ENCODE measurements at places on chromosomes 5 and 9.

DNA sequence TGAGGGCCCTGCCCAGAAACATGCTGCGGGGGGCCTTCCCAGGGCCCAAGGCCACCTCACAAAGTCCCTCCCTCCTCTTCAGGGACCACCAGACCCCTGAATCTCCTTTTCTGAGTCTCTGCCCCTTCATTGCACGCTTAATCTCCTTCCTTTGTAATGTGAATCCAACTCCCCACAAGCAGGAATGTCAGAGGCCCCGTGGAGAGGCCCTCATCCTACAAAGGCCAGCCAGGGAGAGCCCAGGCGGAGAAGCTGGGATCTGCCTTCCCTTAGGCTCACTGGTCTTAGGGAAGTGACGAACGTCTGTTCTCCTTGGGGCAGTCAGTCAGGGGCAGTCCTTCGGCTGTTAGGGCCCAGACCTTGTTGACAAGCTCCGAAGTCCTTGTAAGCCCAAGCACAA, 2.3 kb downstream of the SMIM33 start:
- DNase-seq, result no peak

- DNase-seq, result no peak
Measured at GRCh38 chr9:131609099-131609830, 63.9 kb downstream of the PRRT1B start.

DNA sequence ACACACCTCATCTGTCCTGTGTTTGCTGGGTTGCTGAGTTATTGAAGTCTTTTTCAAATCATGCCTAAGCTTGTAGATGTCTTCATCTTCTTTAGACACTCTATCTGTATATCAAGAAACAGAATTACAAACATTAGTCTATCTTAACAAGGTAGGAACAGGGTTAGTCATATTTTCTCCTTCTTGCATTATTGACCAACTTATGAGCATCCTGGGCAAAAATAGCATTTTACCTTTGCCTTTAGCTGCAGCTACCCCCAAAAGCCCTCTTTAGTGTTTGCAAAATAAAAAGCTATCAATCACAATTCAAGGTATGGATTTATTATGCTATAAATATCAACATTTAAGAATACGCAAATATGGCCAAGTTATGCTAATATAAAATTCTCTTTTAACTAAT, 3.4 kb downstream of the PLK2 start:
- no peak for DNase-seq

DNA sequence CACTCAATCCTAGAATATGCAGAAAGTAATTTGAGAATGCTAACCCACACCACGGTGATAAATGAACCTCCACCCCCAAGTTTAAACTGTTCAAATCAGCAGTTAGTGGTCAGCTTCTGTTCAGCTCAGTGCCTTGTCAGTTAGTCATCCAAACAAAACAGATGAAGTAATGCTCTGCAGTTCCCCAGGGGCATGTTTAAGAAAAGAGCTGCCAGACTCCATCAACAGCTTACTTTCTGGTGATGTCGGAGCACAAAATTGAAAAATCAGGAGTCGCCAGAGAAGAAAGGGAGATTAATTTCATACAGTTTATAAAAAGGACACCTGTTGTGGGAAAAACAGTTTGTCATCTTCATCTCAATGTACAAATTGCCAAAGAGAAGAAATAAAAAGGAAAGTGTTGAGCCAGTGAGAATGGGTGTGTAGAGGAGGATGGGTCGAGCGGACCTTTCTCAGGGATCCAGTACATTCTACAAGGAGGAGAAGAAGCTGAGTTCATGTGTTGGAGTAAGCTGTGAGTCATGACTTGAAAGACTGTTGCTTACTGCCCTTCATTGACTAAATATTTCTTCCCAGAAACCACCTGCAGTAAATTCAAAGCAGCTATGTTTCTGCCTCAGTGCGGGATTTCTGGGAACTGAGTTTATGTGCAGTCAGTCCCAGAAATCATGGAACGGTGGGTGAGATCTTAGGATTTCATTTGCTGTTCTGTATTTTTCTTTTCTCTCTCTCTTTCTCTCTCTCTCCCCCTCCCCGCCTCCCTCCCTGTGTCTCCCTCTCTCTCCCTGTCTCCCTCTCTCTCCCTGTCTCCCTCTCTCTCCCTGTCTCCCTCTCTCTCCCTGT, 13.7 kb downstream of the TRIO start:
- DNase-seq, result no peak

DNA sequence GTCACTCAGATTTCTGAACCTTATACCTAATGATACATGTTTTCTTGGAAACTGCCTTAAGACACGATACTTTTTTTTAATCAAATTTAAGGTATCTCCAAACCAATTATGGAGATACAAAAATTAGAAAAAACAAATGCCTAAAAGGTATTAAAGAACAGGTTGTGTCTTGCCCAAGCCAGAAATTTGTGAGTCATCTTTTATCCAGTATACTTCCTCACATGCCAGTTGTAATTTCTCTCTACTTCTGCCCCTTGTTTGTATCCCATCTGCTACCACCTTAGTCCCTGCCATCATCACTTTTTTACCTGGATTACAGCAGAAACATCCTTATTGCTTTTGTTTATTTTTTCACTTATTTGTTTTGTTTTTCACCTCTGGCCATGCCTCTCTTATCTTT, 571.2 kb upstream of the DAB2 start:
- DNase-seq, result no peak

DNA sequence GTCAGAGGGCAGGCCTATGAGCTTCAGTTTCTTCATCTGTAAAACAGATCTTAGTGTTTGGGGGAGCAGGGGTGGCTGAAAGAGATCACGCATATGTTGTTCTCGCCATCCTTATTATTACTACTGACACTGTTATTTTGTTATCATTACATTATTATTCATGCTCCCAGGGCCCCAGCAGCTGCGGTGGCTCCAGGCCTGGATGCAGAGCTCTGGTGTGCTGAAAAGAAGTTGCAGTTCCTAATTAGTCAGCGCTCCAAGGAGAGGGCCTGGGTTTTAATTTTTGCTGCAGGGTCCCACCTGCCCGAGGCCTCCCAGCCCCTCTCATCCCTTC, 19.5 kb downstream of the CXXC5 start:
- no peak for DNase-seq

DNA sequence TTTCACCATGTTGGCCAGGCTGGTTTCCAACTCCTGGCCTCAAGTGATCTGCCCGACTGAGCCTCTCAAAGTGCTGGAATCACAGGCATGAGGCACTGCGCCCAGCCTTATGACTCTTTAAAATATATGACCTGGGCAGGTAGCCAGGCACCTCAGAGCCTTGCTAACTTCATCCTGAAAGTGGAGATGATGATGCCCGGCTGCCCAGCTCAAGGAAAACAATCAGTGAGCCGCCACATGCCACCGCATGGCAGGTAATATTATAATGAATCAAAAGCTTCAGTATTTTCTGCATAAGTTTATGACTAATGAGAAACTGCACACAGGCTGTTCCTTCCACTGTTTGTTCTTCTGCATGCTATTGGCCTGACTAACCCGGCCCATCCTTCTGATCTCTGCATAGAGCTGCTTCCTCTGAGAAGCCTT, 30.4 kb upstream of the DMRT1 start:
- no peak for DNase-seq

DNA sequence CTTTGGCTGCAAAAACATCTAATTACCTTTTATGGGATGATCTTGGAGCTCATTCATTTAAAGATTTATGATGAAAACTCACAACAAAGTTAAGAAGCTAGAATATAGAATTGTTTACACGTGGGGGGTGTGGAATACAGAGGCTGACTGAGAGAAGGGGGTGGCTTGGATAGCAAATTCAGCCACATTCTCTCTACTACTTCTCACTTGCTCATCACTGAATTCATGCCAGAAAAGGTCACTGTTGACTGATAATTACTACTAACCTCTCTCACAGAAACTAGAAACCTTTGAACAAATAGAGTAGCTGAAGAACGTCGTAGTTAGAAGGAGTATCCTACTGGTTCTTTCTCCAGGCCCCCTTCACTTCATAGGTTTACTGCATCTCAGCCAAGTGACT, 808.2 kb downstream of the BRINP1 start:
- no peak for DNase-seq

DNA sequence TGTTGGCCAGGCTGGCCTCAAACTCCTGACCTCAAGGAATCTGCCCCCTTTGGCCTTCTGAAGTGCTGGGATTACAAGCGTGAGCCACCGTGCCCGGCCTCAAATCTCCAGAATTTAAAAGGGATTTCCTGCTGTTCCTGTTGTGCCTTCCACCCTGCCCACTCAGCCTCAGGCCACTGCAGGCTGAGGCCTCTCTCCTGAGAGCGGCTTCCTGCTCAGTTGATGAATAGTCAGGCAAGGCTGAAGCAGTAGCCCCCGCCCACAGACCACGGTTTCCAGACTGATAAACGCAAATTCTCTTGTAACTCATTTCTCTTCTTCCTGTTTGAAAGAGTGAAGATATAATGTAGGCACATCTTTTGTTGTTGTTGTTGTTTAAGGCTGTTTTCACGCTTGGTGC, 127.0 kb upstream of the PLCXD3 start:
- no peak for DNase-seq

Measured in stimulated activated CD4-positive, alpha-beta T cell treated with anti-CD3 and anti-CD28 coated beads, Interleukin-2, amount 100 ng/mL, for 24 hours (primary cell).